Stimulated activated CD8-positive, alpha-beta memory T cell treated with anti-CD3 and anti-CD28 coated beads, Interleukin-2, amount 100 ng/mL, for 1 hour (primary cell): ENCODE measurements at places on chromosomes 12 and 14.

- no peak for DNase-seq
Observed at GRCh38 chr12:14769466-14769968, 33.8 kb downstream of the WBP11 start.

DNA sequence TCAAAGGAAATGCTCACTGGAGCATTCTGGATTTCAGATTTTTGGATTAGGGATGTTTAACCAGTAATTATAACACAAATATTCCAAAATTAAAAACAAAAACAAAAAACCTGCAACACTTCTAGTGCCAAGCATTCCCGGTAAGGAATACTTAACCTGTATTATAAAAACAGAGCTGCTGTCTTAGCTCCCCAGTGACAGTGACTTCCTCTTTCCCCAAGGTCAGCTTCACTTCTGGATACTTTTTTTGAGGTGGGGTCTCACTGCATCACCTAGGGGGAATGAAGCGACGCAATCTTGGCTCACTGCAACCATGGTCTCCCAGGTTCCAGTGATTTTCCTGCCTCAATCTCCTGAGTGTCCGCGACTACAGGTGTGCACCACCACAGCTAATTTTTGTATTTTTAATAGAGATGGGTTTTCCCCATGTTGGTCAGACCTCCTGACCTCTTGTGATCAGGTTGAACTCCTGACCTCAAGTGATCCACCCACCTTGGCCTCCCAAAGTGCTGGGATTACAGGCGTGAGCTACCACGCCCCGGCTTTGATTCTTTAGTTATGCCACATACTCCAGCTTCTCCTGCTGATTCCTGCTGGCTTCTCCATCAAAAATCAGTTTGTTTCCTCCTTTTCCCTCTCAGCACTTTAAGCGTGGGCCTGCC lies 15.9 kb downstream of the PPP1CC start:
- no peak for DNase-seq

DNA sequence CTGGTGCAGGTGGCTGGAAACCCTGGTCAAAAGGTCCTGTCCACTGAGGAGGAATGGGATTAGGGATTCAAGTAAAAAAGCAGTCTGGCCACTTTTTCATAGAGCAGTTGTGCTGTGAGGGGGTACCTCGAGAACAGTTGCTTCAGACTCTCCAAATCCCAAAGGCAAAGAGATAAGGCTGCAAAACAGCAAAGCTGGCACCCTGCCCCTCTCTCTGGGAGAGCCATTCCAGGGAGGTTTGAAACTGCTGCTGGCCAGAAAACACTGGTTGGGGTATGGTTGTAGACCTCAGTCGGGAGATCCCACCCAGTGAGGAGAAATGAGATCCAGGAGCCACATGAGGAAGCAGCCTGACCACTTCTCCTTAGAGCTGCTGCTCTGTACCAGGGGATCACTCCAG lies 137.3 kb downstream of the CEP83 start:
- no peak for DNase-seq

GRCh38 chr12:104672096-104672445 lies 215.3 kb downstream of the CHST11 start:
- DNase-seq: no peak

DNA sequence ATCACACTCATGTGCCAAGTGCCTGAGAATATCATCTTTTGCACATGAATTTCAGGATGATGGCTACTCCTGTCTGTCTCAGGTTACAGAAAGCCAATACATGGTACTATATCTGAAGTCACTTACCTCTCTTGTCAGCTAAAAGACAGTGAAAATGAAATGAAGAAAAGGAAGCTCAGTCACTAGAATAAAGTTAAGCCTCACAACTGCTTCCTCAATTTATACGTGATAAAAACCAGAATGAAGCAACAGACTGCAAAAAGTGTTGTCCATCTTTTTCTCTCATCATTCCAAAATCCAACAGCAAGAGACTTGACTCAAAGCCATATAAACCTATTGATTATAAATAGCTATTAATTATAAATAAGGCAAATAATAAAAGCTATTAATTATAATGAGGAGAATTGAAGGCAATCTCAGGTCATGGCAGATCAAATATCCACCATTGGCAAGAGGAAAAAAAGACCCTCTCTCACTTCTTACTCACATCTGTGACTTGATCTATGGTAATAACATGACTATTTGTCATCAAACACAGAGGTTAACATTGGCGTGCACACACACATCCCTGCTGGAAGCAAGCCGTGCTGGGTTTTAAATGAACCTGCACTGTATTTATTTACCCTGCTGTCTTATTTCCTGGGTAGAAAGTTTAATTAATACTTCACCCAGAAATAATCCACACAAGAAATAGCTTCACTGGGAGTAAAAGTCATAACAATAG lies 10.0 kb downstream of the NIN start:
- no peak for DNase-seq

GRCh38 chr14:105913861-105914260 lies 387.5 kb downstream of the TMEM121 start:
- DNase-seq: no peak

DNA sequence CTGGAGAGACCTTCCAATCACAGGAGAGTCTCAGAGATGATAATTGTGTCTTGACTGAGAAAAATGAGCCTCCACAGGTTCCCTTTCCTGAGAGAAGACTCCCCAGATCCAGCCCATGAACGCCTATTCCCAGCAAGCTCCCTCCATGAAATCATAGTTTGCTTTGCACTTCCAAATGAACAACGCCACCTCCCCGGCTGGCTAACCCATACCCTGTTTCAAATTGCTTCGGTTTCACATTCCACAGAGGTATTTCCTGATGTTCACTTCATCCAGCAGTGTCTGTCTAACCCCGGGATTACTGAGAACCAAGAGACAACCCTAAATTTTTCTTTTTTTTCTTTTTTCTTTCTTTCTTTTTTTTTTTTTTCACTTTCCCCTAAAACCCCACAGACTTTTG lies 124.1 kb upstream of the RFLNA start:
- DNase-seq: no peak
